ENCODE measurements at places on chromosomes 13 and 19.

DNA sequence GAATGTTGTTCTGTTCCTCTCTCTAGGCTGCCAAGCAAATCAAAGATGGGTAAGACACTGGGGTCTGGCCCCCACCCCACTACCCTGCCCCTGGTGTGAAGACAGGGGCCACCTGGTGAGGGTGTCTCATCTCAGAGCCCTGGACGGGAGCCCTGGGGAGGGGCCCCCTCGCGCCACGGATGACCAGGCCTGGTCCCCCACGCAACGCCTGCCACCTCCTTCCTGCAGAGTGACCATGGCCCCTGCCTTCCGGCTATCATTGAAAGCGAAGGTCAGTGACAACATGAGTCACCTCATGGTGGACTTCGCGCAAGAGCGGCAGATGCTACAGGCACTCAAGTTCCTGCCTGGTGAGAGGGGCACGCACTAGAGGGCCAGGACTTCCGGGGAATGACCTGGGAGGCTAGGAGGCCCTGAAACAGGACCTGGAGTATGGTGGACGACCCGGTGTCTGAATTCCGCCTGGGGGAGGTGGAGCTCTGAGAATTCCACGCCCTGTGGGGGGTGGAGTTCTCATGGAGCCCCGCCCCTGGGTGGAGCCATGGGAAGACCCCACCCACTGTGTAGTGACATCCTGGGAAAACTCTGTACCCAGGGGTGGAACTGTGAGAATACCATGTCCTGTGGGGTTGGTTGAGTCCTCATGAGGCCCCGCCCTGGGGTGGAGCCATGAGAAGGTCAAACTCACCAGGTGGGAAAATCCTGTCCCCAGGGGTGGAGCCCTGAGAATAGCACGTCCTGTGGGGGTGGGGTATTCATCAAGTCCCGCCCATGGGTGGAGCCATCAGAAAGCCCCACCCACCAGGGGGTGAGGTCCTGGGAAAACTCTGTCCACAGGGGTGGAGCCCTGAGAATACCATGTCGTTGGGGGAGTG is 6.1 kb downstream of the FSD1 start:
- no peak for DNase-seq

GRCh38 chr13:46307554-46307953 is 79.5 kb downstream of the RUBCNL start:
- no peak for DNase-seq

- no peak for DNase-seq
These were observed 41.8 kb upstream of the GRTP1 start for GRCh38 chr13:113405481-113406300.

- DNase-seq, result no peak
These were observed 105.4 kb upstream of the MBNL2 start for GRCh38 chr13:97116754-97117153.

GRCh38 chr19:33938821-33939220 is 142.2 kb downstream of the KCTD15 start:
- DNase-seq, result no peak

Measured in tibial artery (tissue), 4 donors.